Camera-type eye (tissue), 1 donor: ENCODE measurements at places on chromosomes 13 and 19. TPM values are rescaled to one million over a fixed set of nuclear protein-coding genes. Genes with fewer than 3 reads are reported as not detected.

The LYPD5 gene
- total RNA-seq = 2.6 TPM

The CXCL17 gene
- total RNA-seq = 6.6 TPM

The PEG3 gene
- total RNA-seq = 79.8 TPM

The ZNF93 gene
- total RNA-seq = 27.5 TPM

The ZNF71 gene
- total RNA-seq = 18.8 TPM

The ANKRD24 gene
- 4.0 TPM for total RNA-seq

The FBXO46 gene
- total RNA-seq = 12.4 TPM

The ENOX1 gene
- 7.5 TPM for total RNA-seq

The GPR183 gene
- total RNA-seq = 7.6 TPM

The CASP14 gene
- total RNA-seq = 0.27 TPM

The EPS8L1 gene
- 8.7 TPM for total RNA-seq

The FXYD1 gene
- total RNA-seq = 34.8 TPM

The ZNF433 gene
- 26.3 TPM for total RNA-seq

The SYCN gene
- total RNA-seq = not detected

The FLT3LG gene
- total RNA-seq = 1.3 TPM

The VSIG10L gene
- total RNA-seq = 2.5 TPM

The LPAR2 gene
- 15.4 TPM for total RNA-seq

The COMP gene
- total RNA-seq = 0.60 TPM

The PTH2 gene
- not detected for total RNA-seq

The PABPC3 gene
- 0.16 TPM for total RNA-seq

The AKAP11 gene
- total RNA-seq = 84.6 TPM

The SPPL2B gene
- total RNA-seq = 58.5 TPM

The FCAR gene
- 5.2 TPM for total RNA-seq

The CALR3 gene
- total RNA-seq = not detected

The VSTM2B gene
- total RNA-seq = 9.6 TPM

The KCNN4 gene
- total RNA-seq = 2.1 TPM

The CAPN12 gene
- total RNA-seq = 0.38 TPM
